Activated CD4-positive, alpha-beta T cell treated with anti-CD3 and anti-CD28 coated beads, Interleukin-2, amount 50 U/mL, for 16 hours (primary cell): ENCODE measurements at places on chromosomes 1 and 21.

- no peak for DNase-seq
Measured at GRCh38 chr21:44846485-44847260, 26.8 kb downstream of the PTTG1IP start.

- DNase-seq: no peak
Measured at GRCh38 chr1:223620297-223620897, 45.1 kb downstream of the CAPN8 start.

DNA sequence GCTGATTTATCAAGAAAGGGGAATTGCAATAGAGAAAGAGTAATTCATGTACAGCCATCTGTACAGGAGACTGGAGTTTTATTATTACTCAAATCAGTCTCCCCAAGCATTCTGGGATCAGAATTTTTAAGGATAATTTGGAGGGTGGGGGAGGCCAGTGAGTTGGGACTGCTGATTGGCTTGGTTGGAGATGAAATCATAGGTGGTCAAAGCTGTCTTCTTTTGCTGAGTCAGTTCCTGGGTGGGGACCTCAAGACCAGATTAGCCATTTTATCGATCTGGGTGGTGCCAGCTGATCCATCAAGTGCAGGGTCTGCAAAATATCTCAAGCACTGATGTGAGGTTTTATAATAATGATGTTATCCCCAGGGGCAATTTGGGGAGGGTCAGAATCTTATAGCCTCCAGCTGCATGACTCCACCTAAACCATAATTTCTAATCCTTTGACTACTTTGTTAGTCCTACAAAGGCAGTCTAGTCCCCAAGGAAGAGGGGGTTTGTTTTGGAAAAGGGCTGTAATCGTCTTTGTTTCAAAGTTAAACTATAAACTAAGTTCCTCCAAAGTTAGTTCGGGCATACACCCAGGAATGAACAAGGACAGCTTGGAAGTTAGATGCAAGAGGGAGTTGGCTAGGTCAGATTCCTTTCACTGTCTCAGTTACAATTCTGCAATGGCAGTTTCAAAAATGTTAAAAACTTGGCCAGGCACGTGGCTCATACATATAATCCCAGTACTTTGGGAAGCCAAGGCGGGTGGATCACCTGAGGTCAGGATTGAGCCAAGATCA lies 16.9 kb upstream of the RAB3B start:
- no peak for DNase-seq

DNA sequence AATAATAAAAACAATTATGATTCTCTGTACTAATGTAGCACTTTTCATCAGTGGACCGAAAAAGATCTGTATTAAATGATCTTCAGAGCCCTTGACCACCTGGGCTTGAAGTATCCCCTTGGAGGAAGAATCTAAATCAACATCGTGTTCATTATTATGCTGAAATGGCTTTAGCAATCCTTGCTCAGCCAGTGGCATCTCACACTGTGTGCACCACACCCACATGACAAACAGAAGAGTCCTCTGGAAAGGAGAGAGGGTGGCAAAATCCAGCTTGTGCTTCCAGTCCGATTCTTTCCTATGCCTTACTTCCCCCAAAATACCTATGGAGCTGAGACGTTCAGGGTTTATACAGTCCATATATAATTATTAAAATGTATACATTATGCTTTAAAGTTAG lies 318.5 kb upstream of the RUNX1 start:
- DNase-seq: no peak

DNA sequence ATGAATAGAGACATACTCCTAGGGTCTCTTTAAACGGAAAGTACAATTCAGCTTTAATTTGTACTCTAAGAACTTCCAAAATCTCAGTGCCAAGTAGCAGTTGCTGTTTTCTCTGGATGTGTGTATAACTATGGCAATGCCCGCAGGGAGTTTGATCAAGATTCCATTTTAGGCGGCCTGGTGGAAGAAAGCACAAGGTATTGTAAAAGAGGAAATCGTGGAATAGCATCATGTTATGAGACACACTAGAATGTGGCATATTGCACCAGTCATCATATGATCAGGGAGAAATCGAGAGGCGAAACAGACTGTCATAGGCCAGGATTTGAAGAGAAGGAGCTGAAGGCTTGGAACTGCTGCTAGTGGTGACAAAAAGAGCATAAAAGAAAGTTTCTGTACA lies 316.2 kb upstream of the FMN2 start:
- DNase-seq: no peak

GRCh38 chr1:229058729-229059128 lies 212.2 kb upstream of the RAB4A start:
- DNase-seq: no peak

GRCh38 chr1:180793451-180793850 lies 119.2 kb upstream of the KIAA1614 start:
- DNase-seq: no peak

DNA sequence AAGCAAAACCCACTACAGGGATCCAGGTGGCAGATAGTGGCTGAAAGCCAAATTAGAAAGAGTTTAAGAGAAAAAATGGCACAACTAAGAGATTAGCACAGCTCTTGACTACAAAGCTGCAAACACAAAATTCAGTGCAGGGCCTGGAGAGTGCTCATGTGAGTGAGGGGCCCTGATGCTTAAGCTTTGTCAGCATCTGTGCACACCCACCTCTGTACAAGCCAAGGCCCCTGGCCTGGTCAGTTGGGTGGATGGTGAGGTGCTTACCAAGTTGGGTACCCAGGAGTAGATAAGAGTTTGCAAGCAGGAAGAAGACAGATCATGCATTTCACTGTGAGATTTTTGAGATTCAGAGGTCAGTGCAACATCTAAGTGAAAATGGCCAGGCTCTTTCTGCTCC lies 62.7 kb upstream of the ATP1B1 start:
- no peak for DNase-seq

GRCh38 chr1:160206421-160207117 lies 1.4 kb downstream of the PEA15 start:
- no peak for DNase-seq

GRCh38 chr1:84541679-84542078 lies 32.6 kb downstream of the CTBS start:
- DNase-seq: no peak

GRCh38 chr1:64996541-64997257 lies 30.4 kb upstream of the JAK1 start:
- DNase-seq: no peak

DNA sequence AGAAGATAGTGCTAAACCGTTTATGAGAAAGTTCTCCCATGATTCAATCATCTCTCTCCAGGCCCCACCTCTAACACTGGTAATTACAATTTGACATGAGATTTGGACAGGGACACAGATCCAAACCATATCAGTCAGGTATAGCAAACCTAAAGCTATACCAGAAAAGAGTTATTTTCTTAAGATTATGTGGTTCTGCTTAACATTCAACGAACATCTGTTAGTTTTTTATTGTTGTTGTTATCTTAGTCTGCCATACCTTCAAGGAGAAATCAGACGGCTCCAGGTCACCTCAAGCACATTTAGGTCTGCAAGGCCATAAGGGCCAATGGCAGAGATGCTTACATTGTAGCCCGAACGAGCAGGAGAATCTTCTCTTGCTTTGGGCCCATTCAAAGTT lies 89.5 kb upstream of the ETV3 start:
- DNase-seq: no peak

DNA sequence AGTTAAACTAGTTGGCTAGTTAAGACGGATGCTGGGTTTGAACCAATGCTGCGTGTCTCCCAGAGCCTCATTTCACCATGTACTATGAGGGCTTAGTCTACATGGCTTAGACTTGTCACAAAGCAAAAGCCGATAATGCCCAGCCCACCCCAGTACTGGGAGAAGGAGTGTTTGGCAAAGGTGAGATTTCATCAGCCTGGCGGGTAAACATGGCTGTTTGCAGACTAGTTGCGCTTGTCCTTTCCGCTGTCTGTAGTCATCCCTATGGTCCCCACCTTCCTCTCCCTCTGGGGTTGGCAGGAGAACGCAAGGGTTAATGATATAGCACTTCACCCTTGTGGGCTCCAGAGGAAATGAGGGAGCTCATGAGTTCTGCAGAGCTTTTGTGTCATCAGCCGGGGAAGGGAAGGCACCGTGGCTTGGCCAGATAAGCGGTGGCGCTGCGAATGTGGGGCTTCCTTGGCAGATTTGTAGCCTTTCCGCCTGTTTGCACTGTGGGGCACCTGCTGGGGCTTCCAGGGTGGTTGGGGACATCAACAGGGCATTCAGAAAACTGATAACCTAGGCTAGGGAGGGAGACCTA lies 29.2 kb downstream of the SOX13 start:
- peak; percentile 23 for DNase-seq

DNA sequence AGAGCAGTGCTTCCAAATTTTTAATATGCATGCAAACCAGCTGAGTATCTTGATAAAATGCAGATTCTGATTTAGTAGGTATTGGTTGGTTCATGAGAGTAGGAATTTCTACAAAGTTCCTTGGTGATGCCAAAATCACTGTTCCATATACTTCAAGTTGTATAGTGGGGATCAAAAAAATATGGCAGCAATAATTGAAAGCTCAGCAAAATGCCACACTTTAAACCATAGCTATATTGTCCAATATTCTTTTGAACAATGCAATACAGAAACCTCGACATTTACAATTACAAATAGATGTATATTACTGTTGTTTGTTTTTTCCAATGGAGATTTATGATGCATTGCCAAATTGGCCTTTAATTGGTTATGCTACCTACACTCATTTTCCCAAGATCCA lies 55.7 kb upstream of the NCAM2 start:
- no peak for DNase-seq

- DNase-seq: no peak
Measured at GRCh38 chr21:44739316-44739715, 27.9 kb upstream of the TSPEAR start.

GRCh38 chr1:41122851-41123518 lies 101.5 kb upstream of the SLFNL1 start:
- DNase-seq: peak; percentile 25

DNA sequence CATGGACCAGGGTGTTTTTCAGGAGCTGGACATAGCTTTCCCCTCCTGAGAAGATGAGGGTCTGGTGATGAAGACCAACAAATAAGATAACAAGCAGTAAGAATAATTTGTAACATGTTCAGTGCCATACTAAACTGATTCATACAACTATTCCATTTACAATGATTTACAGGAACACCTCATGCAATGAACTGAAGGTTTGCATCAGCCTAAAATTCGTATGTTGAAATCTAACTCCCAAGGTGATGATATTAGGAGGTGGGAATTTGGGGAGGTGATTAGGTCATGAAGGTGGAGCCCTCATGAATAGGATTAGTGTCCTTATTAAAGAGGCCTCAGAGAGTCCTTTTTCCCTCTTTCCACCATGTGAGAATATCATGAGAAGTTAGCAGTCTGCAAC lies 15.9 kb upstream of the NIBAN1 start:
- no peak for DNase-seq

DNA sequence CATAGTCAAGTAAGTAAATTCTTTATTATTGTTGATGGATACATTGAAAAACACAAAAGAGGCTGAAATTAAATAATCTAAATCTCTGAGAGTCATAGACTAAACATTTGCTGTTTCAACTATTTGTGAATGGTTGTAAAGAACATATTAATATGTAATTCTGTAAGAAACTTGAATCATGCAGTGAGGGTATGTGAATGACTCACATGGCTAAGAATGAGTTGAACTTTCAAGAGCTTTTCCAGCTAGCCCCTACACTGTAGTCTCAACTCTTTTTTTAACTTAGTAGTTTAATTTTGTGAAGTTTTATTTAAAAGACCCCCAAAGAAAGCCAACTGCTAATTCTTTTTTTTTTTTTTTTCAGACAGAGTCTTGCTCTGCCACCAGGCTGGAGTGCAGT lies 588.1 kb downstream of the DPYD start:
- DNase-seq: no peak

DNA sequence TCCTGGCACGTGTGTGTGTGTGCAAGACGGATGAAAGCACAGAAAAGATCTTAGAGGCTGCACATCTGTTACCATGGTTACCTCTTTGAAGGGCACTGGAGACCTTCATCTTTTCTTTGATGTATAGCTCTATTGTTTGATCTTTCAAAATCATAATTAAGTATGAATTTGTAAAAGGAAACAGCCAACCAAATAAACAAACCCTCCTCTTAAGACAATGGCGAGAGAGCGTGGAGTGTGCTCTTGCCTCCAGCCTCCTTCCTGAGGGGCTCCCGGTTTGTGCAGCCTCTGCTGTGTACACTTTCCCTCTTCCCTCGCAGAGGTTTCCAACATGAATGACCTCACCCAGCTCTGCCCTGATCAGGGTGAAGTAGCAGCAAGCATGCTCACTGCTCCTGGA lies 27.9 kb downstream of the CACNA1S start:
- DNase-seq: no peak

GRCh38 chr21:39348040-39348354 lies 891 bp downstream of the HMGN1 start:
- DNase-seq: no peak

DNA sequence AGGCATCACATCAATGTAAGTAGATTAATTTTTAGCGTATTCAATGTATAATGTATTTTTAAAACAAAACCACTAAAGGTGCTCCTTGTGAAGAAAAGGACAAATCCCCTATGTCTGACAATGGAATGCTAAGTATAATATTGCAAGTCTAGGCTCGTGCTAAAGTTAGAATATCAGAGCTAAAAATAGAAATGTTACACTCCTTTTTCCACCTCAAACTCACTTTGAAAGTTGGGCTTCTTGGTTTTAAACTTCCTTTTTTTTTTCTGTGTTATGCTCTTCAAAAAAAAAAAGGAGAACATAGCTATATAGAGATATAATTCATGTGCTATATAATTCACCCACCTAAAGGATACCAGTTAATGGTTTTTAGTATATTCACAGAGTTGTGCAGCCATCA lies 3.6 kb upstream of the SERBP1 start:
- no peak for DNase-seq

DNA sequence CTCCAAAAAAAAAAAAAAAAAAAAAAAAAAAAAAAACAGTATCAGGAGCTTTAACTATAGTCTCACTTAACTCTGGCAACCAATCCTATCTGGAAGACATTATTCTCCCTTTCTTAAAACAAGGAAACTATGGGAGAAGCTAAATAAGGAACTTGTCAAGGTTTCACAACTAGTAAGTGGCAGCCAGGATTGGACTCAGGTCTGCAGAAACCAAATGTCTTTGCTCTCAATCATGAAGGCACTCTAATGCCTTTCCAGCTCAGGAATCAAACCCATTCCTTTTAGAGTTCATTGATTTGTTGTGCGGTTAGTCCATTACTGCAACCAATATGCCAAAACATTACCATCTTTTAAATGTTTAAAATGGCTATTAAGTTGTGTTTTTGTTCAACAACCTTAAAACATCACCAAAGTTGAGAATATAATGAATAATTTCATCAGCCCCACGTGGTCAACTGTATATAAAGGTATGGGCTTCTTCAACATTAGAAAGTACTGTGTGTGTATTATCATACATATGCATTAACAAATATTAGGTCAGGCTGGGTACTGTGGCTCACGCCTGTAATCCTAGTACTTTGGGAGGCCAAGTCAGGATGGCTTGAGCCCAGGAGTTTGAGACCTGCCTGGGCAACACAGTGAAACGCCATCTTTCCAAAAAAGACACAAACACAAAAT lies 1.5 kb downstream of the EPRS1 start:
- DNase-seq: no peak

DNA sequence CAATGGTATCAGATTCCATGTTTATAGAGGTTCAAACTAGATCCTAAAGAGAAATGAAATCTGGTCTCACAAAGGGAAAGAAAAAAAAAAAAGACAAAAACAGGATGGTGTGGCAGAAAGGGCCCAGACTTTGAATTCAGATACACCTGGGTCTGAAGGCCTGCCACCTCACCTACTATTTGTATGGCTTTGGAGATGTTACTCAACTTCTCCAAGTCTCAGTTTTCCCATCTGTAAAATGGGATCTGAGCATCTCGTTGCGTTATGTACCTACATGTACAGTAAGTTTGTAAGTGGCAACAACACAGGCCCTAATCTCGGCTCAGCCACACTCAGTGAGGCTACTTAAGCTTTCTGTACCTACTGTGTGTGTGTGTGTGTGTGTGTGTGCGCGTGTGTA lies 147.5 kb upstream of the FGGY start:
- no peak for DNase-seq

- no peak for DNase-seq
Measured at GRCh38 chr1:208060215-208060869, 149.4 kb upstream of the CD34 start.
